Foreskin keratinocyte (primary cell): ENCODE measurements at places on chromosomes 16 and 17. TPM values are rescaled to one million over a fixed set of nuclear protein-coding genes. Genes with fewer than 3 reads are reported as not detected.

DNA sequence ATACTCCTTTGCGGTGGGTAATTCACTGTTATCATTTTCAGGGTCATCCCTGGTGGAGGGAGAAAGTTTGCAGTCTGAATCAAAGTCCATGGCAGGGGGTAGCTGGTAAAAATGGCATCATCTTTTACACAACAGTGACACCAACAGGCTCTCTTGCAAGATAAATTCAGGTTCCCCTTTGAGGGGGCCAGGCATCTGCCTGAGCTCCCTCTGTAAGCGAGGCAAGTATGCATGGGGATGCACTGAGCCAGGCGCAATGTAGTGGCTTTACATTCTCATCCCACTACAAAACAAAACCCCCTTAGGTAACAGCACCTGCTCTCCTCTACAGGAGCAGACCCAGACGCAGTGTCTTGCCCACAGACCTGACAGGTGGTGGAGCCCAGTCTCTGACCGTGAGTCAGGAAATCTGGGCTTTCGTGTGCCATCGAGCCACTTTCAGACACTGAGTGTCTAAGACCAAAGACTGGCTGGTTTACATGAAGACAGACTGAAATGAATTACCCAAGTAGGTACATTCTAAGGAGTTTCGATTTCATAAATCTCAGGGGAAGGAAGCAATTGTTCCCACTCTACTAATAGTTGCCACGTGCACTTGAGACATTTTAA lies 17.7 kb downstream of the LITAFD start:
- no peak for DNase-seq

DNA sequence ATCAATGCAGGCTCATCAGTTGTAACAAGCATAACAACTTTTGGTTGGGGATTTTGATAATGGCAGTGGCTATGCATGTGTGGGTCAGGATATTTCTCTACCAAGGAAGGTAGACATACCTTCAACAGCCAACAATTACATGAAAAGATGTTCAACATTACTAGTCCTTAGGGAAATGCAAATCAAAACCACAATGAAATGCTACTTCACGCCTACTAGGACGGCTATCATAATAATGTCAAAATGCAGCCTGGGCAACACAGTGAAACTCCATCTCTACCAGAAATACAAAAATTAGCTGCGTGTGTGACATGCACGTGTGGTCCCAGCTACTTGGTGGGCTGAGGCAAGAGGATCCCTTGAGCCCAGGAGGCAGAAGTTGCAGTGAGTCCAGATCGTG lies 7.3 kb upstream of the SLC5A10 start:
- DNase-seq = no peak

Gene SKAP1
- total RNA-seq = not detected in 2 replicates

Gene CARD14
- 0.04 and 0.24 TPM in 2 replicates for total RNA-seq

DNA sequence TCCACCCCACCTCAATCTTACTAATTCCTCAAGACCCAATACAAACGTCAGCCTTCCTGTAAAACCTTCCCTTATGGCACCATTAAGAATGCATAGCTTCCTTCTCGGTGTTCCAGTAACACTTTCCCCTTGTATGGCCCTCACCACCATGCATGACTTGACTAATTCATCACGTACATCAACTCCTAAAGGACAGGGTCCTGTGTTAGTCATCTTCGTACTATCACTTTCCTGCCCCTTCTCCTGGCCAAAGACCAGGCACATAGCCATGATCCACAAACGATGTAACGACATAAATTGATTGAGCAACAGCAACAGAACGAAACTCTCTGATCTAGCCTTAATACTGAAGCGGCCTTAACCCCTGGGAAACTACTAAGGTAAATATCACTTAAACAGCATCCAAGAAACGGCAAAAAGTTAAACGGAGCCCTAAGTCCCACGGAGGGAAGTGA lies 612 bp downstream of the PSMD12 start:
- no peak for DNase-seq

DNA sequence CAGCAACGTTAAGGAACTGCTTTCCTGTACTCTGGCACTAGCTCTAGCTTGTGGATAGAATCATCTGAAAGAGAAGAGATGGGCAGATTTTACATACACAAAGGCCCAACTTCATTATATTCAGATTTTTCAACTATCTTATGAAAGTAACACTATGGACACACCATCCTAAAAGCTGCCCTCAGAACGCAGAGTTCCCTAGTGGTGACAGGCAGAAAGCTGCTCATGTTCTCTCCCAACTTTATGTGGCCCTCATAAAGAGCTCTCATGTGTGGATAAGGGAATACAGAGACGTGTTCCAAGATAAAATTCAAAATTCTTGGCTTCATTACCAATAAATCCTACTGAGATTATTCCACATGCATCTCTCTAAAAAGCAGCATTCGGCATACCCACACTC lies 1.5 kb downstream of the CFAP20 start:
- no peak for DNase-seq

DNA sequence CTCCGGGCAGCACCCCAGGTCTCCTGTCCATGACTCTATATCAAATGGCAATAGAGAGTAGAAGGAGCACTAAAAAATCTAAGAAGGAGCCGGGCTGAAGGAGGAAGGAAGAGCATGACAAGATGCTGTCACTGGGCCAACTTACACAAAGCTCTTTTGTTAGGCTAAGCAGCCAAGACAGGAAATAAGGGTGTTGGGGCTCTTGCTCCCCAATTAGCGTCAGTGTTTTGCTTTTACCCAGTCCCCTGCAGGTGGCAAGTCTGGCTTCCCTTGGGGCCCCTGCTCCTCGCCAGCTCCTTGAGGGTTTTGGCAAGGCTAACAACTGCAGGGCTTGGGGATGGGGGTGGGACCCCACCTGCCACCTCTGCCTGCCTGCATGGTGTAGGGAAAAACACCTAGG lies 120.5 kb downstream of the CCT6B start:
- no peak for DNase-seq

DNA sequence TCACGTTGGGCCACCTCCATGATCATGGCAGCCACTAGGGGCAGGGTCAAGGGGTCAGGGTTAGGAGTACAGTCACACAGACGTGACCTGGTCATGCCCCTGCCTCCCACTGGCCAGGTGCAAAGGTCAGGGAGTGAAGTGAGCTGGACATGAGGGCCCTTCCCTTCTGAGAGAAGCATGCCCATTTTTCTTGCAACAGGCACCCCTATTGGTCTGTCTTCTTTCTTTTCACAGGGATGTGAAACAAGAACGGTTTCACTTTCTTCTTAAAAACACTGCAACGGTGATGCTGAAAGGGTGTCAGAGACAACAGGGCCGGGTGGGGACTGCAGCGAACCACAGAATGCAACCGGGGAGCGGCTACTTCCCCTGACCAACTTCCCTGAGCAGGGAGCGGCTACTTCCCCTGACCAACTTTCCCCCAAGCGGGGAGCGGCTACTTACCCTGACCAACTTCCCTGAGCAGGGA lies 52.1 kb upstream of the DOC2B start:
- no peak for DNase-seq

DNA sequence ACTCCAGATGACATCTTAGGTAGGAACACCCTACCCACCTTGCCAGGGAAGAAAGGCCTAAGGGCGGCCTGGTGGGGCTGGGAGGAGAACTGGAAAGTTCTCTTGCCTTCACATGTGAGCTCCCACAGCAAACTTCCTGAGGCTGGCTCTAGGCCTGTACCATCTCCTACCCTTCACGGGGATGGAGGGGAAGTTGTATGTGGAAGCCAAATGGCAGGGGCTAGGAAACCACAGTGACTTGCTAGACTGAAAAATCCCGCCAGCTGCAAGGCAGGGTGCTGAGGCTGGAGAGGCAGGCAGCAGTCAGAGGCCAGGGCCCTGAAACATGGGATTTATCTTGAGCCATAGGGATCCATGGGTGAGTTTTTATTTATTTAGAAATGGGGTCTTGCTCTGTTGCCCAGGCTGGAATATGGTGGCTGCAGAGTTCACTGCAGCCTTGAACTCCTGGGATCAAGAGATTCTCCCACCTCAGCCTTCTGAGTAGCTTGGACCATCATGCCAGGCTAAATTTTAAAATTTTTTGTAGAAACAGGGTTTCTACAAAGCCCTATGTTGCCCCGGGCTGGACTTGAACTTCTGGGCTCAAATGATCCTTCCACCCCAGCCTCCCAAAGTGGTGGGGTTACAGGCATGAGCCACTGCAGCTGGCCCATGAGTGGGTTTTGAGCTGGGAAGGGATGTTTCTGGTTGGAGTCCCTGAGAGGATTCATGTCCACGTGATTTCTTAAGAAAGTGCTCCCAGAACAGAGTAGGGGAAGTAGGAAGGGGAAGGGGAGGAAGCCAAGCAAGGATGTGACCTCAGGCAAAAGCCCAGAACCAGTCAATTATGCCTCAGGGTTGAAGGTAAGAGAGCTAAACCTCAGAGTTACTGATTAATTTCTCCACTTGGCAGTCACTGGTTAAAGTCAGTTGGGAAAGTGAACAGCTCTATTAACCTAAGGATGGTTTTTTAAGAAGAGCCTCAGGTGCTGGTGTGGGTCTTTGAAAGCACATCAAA lies 4.0 kb upstream of the KAT8 start:
- DNase-seq = no peak

Gene CCL16
- total RNA-seq = not detected in 2 replicates

- no peak for DNase-seq
Measured at GRCh38 chr17:17813055-17813724, 23.6 kb downstream of the SREBF1 start.

DNA sequence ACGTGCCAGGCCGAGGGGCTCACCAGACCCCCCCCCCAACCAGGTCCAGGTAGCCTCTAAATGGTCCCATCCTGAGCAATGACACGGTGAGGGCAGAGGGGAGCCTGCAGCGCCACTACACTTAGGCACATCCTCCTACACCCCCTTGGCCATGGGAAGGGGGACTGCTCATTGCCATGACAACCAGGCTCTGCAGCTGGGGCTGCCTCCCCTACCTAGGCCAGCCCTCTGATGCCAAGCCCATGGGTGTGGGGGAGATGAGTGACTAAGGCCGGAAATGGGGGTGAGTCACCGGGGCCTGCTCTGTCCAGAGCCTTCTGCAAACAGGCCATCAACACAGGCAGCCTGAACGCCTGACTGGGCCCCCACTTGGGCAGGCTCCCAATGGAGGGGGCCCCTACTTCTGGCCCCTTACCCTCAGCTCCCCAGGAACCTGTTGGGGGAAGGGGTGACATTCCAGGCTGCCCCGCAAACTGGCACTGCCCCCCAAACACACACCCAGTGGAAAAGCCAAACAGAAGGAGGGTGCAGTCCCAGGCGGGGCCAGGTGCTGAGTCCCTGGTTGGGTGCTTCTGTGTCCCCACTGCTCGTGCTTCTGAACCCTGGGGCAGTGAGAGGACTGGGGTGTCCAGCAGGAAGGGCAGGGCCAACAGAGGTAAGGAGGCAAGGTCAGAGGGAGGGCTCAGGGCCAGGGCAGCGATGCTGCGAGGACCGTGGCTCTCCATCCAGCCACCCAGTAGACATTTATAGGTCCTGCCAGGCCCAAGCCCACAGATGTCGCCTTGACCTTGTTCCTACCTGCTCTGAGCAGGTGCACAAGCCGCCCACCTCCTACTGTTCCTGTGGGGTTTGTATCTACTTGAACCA lies 8.2 kb downstream of the PLCD3 start:
- DNase-seq = peak; percentile 76

Gene SMTNL2
- total RNA-seq = not detected in 2 replicates

Gene ZNF785
- total RNA-seq = 3.9 and 4.6 TPM in 2 replicates

Gene CHTF8
- 112 and 113 TPM in 2 replicates for total RNA-seq

Gene HS3ST3B1
- total RNA-seq = 1.8 and 2.1 TPM in 2 replicates

DNA sequence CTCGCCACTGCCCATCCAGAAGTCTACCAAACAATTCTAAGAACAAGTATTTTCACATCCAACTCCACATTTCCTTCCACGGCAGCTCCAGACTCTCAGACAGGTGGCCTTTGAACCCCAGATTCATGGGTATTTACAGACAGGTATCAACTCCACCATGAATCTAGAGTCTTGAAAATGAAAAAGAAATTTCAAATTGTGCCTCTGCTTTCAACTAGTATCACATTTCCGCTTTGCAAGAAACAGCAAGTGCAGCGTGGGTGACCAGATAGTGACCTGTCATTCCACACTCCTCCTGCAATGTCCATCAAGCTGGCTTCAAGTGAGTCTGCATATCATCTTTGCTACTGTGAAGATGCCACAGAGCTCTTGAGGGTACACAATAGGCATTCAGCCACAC lies 232.4 kb upstream of the RPL38 start:
- DNase-seq = no peak

- no peak for DNase-seq
Measured at GRCh38 chr17:64148699-64149098, 18.8 kb upstream of the ERN1 start.

DNA sequence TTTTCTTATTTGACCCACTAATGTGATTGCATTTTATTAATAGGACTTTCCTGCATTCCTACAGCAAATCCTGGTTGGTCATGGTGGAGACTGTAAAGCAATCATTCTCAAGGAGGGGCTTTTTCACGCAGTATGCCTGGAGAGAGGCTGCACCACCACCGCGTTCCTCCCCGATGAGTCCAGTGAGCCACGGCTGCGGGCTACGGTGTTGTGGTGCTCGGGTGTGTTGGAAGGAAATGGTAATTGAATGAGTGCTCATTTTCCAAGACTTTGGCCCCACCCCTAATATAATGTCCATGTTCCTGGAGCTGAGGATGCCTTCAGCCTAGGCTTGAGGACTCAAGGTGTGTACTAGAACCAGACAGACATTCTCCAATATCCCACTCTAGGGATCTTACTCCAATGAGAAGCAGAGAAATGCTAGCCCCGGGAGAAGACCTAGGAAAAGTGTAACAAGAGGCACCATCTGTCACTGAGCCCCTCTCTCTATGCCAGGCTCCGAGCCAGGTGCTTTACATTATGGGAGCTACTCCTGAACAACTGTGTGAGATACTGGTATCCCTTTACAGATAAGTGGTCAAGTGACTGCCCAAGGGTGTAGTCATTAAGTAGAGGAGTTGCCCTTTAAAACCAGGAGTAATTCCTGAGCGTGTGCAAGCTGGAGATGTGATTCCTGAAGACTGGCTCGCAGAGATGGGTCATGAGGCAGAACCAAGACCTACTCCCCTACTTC lies 39.4 kb downstream of the HEATR6 start:
- peak; percentile 20 for DNase-seq

GRCh38 chr16:26070302-26071100 lies 378.7 kb downstream of the HS3ST4 start:
- no peak for DNase-seq

Gene CDH3
- 449 and 561 TPM in 2 replicates for total RNA-seq

Gene KIF19
- total RNA-seq = 0.03 and 0.04 TPM in 2 replicates

DNA sequence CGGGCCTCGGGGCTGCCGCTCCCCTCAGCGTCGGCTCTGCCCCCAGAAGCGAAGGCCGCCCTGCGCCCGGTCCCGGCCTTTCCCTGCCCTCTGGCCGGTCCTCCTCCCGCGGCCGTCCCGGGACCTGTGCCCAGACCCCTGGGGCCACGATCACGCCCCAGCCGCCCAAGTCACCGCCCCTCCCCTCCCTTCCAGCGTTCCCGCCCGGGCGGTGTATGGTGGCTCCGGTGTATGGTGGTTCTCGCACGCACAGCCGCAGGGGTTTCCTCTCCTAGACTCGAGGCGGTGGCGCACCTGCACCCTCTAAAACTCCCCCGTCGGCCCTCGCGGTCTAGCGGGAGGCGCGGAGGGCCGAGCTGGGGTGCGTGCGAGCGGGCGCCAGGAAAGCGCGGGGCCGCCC lies 10.0 kb downstream of the TIGD7 start:
- DNase-seq = no peak

- no peak for DNase-seq
Measured at GRCh38 chr17:57406131-57406980, 150.0 kb downstream of the MSI2 start.

Gene IL34
- total RNA-seq = 0.11 and 0.17 TPM in 2 replicates
